ENCODE measurements at places on chromosomes 11 and 22. TPM values are rescaled to one million over a fixed set of nuclear protein-coding genes. Genes with fewer than 3 reads are reported as not detected.

The TRIM49D1 gene
- not detected for total RNA-seq

The PHF21A gene
- 26.9 TPM for total RNA-seq

The APOC3 gene
- not detected for total RNA-seq

The CCDC116 gene
- total RNA-seq = 1.6 TPM

The CCDC73 gene
- total RNA-seq = not detected

The INS gene
- total RNA-seq = not detected

The MS4A2 gene
- not detected for total RNA-seq

The UCP3 gene
- total RNA-seq = 2.9 TPM

The OR8G5 gene
- total RNA-seq = not detected

The TUBA8 gene
- total RNA-seq = 1.5 TPM

The SCGB1A1 gene
- not detected for total RNA-seq

The TMEM80 gene
- 29.8 TPM for total RNA-seq

The ZNF280B gene
- total RNA-seq = 2.6 TPM

DNA sequence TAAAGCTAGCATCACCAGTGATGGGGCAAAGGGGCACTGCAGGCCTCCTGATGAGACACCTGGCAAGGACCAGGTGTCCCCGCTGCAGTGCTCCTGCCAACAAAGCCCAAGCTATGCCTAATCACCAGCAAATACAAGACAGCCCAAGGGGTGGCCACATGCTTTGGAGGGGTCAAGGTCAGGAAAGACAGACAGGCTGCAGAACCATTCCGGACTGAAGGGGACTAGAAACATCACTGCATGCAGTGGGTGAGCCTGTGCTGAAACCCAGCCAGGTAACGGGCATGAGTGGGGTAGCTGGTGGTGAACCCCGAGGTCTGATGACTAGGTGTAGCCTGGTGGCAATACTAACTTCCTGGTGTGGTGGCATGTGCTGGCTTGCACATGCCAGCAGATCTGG is 111.1 kb downstream of the MED15 start:
- H3K27ac ChIP-seq = no peak overlapping the region
- no peaks in the 10 kb centered on the region for H3K36me3 ChIP-seq
- no peak for DNase-seq
- peaks cover 6% of the 10 kb centered on the region for H3K27me3 ChIP-seq
- H3K4me1 ChIP-seq = no peaks in the 10 kb centered on the region
- no peak overlapping the region for H3K4me3 ChIP-seq

DNA sequence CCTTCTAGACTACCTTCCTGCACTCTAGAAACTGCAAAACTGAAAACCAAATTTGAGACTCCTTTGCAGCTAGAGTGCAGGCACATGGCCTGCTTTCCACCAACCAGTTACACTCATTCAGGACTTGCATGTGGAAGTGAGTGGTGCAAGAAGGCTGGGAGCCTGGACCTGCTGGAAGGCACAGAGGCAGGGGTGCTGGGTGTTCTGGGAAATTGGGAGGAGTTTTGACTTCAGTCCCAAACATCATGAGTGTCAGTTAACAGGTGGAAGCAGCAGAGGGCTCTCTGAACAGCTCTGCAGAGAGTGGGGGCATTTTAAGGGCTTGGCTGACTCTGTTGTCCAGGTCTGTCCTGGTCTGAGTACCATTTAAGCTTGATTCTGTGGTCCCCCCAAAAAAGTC is 49.3 kb upstream of the SYT13 start:
- H3K36me3 ChIP-seq = no peaks in the 10 kb centered on the region
- H3K4me3 ChIP-seq = no peak overlapping the region
- peaks cover 10% of the 10 kb centered on the region for H3K4me1 ChIP-seq

GRCh38 chr11:1836011-1836945 is 1.5 kb downstream of the SYT8 start:
- no peak overlapping the region for H3K27ac ChIP-seq
- peaks cover 4% of the 10 kb centered on the region for H3K27me3 ChIP-seq
- no peak overlapping the region for H3K4me3 ChIP-seq
- H3K4me1 ChIP-seq = peaks cover 8% of the 10 kb centered on the region

DNA sequence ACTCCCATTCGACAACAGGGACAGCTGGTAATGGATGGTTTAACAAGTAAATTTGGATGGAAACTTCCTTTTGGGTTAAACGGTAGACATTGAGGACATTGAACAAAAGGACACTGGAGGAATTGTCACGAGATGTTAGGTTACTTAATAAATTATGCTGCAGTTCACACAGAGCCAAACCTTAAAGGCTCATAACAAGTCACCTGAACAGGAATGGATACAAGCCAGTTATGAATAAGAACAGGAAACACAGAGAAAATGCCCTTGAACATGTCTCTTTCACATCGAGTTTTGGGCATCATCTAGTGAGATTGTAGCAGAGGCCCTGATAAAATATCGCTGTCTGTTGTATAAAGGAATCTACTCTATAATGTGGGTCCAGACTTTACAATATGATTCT is 65.6 kb downstream of the CD44 start:
- H3K36me3 ChIP-seq = peaks cover 100% of the 10 kb centered on the region
- no peak overlapping the region for H3K4me3 ChIP-seq
- no peak for DNase-seq
- H3K27ac ChIP-seq = no peak overlapping the region
- H3K4me1 ChIP-seq = peaks cover 5% of the 10 kb centered on the region
- H3K27me3 ChIP-seq = no peaks in the 10 kb centered on the region

- H3K27ac ChIP-seq = peak overlapping the region; percentile 100
- peak; percentile 94 for DNase-seq
- H3K4me3 ChIP-seq = peak overlapping the region; percentile 97
Observed at GRCh38 chr11:130002846-130003716, 446 bp upstream of the PRDM10 start.

- H3K4me3 ChIP-seq = no peak overlapping the region
- no peaks in the 10 kb centered on the region for H3K36me3 ChIP-seq
- H3K27ac ChIP-seq = no peak overlapping the region
- peaks cover 4% of the 10 kb centered on the region for H3K27me3 ChIP-seq
- DNase-seq = no peak
Observed at GRCh38 chr11:132674151-132674550, 858.1 kb downstream of the OPCML start.

DNA sequence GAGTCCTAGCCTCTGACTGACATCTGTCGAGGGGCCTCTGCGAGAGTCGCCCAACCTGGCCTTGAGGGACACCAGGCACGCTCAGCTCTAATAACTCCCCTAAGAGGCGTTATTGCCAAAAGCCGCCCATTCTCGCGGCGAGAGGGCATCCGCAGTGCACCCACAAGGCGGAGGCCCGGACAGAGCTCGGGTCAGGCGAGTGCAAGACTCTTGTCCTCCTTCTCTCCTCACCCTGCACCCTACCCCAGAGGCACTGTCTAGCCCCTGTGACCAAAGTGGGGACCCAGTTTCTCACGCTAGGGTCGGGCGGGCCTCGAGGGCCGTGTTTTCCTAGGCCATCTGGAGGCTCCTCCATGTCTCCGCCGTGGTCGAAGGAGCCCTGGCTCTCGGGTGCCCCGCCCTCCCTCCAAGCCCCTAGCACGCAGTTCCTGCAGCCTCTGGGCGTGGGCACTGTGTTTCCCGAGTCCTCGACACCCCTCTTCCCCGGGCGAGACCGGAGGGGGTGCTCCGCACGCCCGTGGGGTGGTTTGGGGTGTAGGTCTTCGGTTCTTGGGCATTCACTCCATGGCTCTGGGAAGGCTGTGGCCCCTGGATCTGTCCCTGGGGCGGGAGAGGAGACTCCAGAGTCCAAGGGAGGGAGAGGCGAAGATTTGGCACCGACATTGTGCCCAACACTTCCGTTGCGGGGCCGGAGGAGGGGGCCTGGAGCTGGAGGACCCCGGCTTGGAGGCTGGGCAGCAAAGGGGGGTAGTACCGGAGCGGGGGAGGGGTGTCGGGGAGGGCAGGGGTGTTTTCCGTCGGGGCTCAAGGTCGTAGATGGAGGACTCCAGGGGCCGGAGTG is 1.0 kb downstream of the CHRM4 start:
- peaks cover 60% of the 10 kb centered on the region for H3K27me3 ChIP-seq
- peaks cover 33% of the 10 kb centered on the region for H3K4me1 ChIP-seq
- H3K4me3 ChIP-seq = no peak overlapping the region
- H3K36me3 ChIP-seq = peaks cover 2% of the 10 kb centered on the region
- H3K27ac ChIP-seq = no peak overlapping the region
- no peak for DNase-seq

- no peak for DNase-seq
- H3K4me3 ChIP-seq = no peak overlapping the region
- no peak overlapping the region for H3K27ac ChIP-seq
- no peaks in the 10 kb centered on the region for H3K36me3 ChIP-seq
- H3K4me1 ChIP-seq = no peaks in the 10 kb centered on the region
Observed at GRCh38 chr11:45485070-45485707, 180.2 kb downstream of the CHST1 start.

DNA sequence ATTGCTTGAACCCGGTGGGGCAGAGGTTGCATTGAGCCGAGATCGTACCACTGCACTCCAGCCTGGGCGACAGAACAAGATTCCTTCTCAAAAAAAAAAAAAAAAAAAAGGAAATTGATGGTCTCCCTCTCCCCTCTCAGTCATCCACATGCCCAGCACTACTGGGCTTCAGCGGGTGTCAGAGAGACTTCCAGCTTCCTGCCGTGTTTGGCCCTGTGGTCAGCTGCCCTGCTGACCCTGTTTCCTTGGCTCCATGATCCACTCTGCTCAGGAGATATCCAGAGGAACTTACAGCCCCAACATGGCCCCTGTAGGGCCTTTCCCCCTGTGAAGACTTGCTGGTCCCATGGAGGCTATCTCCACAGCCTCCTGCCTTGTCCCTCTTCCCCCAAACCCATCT is 6.1 kb upstream of the PNPLA3 start:
- no peak overlapping the region for H3K27ac ChIP-seq
- no peak overlapping the region for H3K4me3 ChIP-seq
- H3K4me1 ChIP-seq = no peaks in the 10 kb centered on the region
- DNase-seq = no peak

DNA sequence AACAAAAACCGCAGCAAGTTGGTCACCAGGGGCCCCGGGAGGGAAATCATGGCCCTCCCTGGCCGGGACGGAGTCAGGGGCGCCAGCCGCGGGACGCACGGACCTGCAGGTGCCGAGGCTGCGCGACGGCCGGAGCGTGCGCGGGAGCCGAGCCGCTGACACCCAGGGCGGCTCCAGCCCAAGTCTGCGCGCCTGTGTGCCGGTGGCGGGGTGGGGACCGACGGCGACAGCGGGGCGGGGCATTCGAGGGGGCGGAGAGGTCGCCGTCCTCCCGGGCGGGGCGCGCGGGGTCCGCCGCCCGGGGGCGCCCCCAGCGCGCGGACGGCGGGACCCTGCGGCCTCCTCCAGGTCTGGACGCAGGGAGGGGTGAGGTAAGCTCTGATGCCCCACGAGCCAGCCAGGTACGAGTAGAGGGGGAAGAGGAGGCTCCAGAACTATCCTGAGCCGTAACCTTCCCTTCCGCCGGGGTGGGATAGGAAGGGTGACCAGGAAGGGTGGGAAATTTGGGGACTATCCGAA is at the start of gene ESAM:
TSS of gene ESAM (minus strand) at position 186 of the 519 bp plus-strand sequence. CDS start at position 50, 136 bp downstream.
- H3K4me1 ChIP-seq = peaks cover 29% of the 10 kb centered on the region
- peaks cover 34% of the 10 kb centered on the region for H3K27me3 ChIP-seq
- peak; percentile 76 for DNase-seq
- H3K4me3 ChIP-seq = peak within 1 kb of the TSS; percentile 87

DNA sequence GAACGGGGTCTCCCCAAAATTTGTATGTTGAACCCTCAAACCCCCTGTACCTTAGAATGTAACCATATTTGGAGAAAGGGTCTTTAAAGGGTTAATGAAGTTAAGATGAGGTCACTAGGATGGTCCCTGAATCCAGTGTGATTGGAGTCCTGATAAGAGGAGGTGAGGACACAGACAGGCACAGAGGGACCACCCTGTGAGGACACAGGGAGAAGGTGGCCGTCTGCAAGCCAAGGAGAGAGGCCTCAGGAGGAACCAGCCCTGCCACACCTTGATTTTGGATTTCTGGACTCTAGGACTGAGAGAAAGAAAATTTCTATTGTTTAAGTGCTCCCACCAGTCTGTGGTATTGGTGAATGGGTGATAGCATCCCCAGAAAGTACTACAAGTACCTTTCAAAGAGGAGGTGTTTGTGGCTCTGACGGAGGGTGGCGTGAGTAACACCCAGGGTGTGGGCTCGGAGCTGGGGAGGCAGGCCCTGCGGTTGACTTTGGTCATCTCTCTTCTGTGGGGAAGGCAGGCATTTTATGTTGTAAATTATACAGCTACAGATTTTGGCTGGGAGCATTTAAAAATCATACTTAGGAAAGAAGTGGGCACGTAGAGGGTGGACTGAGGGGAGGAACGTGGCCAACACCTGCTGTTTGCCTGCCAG is 13.8 kb downstream of the MRGPRF start:
- H3K4me1 ChIP-seq = no peaks in the 10 kb centered on the region
- H3K4me3 ChIP-seq = no peak overlapping the region
- H3K36me3 ChIP-seq = no peaks in the 10 kb centered on the region
- no peak for DNase-seq
- H3K27me3 ChIP-seq = no peaks in the 10 kb centered on the region
- no peak overlapping the region for H3K27ac ChIP-seq

DNA sequence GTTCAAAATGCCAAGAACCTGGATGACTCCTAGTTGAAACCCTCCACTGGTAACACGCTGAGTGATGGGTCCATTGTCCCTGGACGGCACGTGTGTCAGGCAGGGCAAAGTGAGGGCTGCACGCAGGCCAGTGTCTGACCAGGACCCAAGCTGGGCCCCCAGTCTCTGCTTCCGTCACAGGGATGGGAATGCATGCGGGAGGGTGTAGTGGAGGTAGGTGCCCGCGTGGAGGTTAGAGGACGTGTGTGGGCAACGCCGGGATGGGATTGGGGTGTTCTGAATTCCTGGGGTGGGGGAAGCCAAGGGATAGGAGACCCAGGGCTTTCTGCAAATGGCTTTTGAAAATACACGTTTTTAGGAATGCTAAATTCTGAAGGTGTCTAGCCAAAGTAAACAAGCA is 943.3 kb downstream of the BRD1 start:
- H3K27me3 ChIP-seq = no peaks in the 10 kb centered on the region
- no peaks in the 10 kb centered on the region for H3K36me3 ChIP-seq
- H3K27ac ChIP-seq = no peak overlapping the region
- DNase-seq = no peak
- no peaks in the 10 kb centered on the region for H3K4me1 ChIP-seq

DNA sequence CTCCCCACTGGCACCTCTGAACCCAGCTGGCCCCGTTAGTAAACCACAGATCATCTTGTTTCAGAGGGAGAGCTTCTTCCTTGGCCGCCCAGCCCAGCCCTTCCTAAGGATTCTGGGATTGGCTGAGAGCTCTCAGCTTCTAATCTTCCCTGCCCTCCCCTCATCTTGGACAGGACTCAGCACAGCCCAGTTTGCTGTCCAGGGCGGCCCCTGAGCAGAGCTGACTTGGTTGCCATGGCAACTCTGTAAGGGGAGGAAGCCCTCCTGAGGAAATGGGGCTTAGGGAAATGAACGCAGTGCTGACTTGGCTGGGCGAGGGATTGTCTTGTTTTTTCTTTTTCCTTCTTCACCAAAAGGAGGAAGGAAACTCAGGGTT is 4.6 kb downstream of the APOL4 start:
- no peaks in the 10 kb centered on the region for H3K36me3 ChIP-seq
- H3K4me1 ChIP-seq = peaks cover 63% of the 10 kb centered on the region
- H3K27ac ChIP-seq = peak overlapping the region; percentile 76
- DNase-seq = no peak
- H3K27me3 ChIP-seq = no peaks in the 10 kb centered on the region

- no peak for DNase-seq
- H3K4me1 ChIP-seq = no peaks in the 10 kb centered on the region
- no peak overlapping the region for H3K4me3 ChIP-seq
- no peaks in the 10 kb centered on the region for H3K36me3 ChIP-seq
- no peak overlapping the region for H3K27ac ChIP-seq
- H3K27me3 ChIP-seq = no peaks in the 10 kb centered on the region
Observed at GRCh38 chr11:19631712-19632498, 80.7 kb upstream of the NAV2 start.

Data from activated CD8-positive, alpha-beta T cell treated with anti-CD3 and anti-CD28 coated beads, Interleukin-2, amount 10 ng/mL, durations not matched to agents 7 days and 5 days (primary cell).